Activated gamma-delta T cell (primary cell): ENCODE measurements at places on chromosomes 16 and 17.
A peak's percentile ranks its signal among the peaks of the same experiment; 100 is the strongest.

- DNase-seq = no peak
Observed at GRCh38 chr17:59829217-59830006, 63.3 kb downstream of the TUBD1 start.

- DNase-seq = no peak
Observed at GRCh38 chr17:17024778-17025300, 17.4 kb upstream of the MPRIP start.

- no peak for DNase-seq
Observed at GRCh38 chr16:55510185-55510805, 1.4 kb downstream of the LPCAT2 start.

- DNase-seq = peak; percentile 63
Observed at GRCh38 chr16:81778861-81779535, at the start of gene PLCG2. PLCG2 (plus strand) TSS chr16:81779291; CDS start chr16:81785990, 6,699 bp downstream.

- DNase-seq = no peak
Observed at GRCh38 chr17:32261417-32261736, 4.3 kb upstream of the RHBDL3 start.

DNA sequence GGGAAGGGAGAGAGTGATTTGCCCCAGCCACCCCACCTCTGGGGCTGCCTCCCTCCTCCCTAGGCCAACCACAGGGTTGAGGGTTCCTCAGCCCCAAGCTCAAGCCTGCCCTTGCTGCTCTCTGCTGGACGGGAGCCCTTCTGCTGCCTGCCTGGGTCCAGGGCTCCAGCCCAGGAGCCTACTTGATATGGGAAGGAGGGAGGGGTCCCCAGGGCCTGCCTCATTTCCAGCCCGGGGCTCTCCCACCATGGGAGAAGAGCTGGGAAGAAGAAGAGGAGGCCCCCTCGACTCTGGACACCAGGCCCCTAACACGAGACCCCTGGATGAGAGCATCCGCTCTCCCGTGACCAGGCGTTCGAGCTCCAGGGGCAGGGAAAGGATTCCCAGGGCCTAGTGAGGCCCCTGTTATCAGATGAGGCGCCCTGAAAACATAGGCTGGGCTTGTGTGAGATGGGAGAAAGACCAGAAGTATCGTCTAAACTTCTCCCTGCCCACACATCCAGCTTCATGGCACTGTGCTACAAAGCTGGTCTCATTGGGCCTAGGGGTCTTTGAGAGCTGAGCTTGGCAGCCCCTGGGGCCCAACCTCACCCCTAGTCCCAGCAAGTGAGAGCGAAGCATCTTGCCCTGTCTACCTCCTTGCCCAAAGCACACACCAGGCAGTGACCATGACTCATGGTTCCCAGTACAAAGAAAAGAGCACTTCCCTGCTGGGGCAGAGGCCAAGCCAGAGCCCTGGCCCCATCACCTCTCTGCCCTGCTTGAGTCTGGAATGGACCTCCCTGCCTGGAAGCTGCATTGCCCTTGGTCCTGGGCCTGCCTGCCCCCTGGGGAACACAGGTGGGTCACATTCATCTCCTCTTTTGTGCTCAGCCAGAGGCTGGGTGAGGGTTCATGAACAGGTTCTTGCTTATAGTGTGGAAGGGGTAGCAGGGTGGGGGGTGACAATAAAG is 987 bp downstream of the SLC16A5 start:
- no peak for DNase-seq

DNA sequence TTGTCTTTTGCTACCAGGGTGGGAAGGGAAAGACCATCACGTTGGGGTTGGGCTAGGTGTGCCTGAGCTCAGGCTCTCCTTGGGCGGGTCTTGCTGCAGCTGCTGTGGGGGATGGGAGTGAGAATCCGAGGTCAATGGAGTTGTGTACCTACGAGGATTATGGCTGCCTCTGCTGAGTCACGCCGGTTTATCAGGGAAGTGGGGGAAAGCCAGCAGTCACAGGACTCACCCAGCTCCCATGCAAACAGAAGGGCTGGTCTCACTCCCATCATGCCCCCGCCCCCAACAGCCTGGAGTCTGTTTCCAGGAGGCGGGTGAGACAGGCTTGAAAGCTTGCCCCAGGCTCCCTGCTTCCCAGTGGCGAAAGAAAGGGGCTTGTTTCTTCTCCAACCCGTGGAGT is 1259.0 kb upstream of the GOT2 start:
- no peak for DNase-seq

DNA sequence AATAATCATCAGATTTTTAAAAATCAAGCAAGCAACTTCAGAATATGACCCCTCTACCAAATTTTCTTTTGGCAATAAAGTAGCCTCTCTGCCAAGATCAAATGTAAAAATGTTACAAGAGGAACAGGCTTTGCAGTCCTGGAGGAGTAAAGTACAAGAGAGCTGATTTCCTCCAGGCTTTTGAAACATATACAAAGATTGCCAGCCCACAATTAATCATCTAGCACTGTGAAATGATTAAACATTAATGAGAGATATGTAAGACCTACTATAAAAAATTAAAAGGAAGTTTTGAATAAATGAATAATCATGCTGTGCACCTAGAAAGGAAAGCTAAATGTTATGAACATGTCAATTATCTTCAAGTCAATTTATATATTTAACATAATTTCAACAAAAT is 26.3 kb downstream of the TXNDC11 start:
- no peak for DNase-seq
